ENCODE measurements at places on chromosomes 16 and 17. TPM values are rescaled to one million over a fixed set of nuclear protein-coding genes. Genes with fewer than 3 reads are reported as not detected.

GRCh38 chr16:4190086-4190485, 51.8 kb downstream of the SRL start:
- DNase-seq: no peak

GRCh38 chr17:49021768-49022103, 24.6 kb downstream of the IGF2BP1 start:
- DNase-seq: no peak

DNA sequence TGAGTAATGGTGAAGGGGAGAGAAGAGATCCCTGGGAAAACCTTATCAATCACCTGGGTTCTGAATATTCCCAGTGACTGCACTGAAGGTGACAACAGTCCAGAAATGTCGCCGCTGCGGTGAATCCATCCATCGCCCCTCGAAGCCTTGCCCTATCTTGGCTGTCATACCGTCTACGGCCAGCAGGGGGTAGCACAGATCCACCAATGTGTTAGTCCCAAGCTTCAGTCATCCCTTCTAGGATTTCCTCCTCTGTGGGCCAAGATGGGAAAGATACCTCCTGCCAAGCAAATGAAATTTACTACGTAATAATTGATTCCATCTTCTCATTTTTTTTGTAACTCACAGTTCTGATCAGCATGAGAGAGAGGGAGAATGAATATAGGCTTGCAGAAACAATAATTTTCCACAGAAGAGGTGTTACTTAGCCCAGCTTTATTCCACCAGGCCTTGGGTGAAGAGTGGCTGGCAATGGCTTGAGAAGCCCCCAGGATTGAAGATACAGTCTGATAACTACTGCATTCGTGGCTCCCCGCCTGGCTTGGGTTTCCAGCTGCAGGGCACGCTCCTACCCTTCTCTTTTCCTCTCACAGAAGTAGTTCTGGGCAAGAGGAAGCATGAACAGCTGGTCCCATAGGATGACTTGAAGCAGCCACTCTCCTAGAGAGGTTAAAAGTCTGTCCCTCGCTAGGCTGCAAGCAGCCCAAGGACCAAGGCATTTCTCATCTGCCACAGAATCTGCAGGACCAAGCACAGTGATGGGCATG, 2.6 kb upstream of the FMNL1 start:
- DNase-seq: peak; percentile 83

DNA sequence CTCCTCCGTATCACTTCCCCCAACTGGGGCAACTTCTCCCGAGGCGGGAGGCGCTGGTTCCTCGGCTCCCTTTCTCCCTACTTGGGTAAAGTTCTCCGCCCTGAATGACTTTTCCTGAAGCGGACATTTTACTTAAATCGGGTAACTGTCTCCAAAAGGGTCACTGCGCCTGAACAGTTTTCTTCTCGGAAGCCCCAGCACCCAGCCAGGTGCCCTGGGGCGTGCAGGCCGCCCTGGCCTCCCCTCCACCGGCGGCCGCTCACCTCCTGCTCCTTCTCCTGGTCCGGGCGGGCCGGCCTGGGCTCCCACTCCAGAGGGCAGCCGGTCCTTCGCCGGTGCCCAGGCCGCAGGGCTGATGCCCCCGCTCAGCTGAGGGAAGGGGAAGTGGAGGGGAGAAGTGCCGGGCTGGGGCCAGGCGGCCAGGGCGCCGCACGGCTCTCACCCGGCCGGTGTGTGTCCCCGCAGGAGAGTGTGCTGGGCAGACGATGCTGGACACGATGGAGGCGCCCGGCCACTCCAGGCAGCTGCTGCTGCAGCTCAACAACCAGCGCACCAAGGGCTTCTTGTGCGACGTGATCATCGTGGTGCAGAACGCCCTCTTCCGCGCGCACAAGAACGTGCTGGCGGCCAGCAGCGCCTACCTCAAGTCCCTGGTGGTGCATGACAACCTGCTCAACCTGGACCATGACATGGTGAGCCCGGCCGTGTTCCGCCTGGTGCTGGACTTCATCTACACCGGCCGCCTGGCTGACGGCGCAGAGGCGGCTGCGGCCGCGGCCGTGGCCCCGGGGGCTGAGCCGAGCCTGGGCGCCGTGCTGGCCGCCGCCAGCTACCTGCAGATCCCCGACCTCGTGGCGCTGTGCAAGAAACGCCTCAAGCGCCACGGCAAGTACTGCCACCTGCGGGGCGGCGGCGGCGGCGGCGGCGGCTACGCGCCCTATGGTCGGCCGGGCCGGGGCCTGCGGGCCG, 1.6 kb downstream of the HIC1 start:
- no peak for DNase-seq

DNA sequence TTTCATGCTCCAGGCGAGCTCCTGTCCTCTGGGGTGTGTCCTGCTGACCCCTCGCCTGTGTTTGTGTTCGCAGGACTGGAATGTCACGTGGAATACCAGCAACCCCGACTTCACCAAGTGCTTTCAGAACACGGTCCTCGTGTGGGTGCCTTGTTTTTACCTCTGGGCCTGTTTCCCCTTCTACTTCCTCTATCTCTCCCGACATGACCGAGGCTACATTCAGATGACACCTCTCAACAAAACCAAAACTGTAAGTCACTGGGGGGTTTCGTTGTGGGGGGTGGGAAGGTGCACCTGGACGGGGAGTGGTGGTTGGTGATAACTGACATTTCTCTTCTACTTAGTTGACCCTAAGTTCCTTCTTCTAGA, 58.3 kb downstream of the ABCC1 start:
- no peak for DNase-seq

GRCh38 chr17:12024327-12024726, 3.6 kb downstream of the MAP2K4 start:
- DNase-seq: no peak

GRCh38 chr17:40932608-40933007, 4.8 kb downstream of the KRT23 start:
- no peak for DNase-seq

- DNase-seq: no peak
Measured at GRCh38 chr17:73969956-73970355, 233.5 kb upstream of the RPL38 start.

DNA sequence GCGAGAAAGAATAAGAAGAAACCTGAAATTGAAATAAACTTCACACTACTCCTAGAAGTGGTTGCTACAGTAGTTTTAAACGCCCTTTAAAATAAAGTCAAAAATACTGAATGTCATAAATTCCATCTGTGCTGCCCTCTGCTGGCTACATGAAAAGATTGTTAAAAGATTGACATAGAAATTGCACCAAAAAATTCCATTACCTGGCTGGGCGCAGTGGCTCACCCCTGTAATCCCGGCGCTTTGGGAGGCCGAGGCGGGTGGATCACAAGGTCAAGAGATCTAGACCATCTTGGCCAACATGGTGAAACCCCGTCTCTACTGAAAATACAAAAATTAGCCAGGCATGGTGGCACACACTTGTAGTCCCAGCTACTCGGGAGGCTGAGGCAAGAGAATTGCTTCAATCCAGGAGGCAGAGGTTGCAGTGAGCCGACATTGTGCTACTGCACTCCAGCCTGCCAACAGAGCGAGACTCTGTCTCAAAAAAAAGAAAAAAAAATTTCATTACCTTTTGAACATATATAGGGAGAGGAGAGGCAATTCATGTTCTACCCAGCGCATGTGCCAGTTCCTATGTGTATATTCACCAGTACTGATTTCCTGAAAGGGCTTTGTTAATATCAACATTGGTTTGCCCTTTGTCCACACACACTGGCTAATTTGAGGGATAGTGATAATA, 36.5 kb downstream of the CYTH1 start:
- no peak for DNase-seq

GRCh38 chr17:58334256-58334655, 5.7 kb upstream of the TSPOAP1 start:
- DNase-seq: no peak

DNA sequence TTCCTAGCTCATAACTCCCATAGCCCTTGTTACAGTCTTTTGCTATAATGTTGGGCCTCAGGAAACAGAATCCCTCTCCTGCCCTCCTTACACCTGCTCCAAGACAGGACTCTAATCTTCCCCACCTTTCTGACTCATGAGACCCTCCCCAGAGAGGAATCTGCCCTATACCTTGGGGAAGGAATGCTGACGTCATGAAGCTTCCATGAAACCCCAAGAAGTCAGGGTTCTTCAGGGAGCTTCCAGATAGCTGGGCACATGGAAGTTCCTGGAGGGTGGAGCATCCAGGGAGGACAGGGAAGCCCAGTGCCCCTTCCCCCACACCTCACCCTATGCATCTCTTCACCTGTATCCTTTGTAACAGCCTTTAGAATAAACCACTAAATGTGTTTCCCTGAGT, 285.7 kb downstream of the SOX9 start:
- DNase-seq: no peak

- DNase-seq: no peak
Measured at GRCh38 chr17:17443173-17443572, 33.6 kb upstream of the MED9 start.

DNA sequence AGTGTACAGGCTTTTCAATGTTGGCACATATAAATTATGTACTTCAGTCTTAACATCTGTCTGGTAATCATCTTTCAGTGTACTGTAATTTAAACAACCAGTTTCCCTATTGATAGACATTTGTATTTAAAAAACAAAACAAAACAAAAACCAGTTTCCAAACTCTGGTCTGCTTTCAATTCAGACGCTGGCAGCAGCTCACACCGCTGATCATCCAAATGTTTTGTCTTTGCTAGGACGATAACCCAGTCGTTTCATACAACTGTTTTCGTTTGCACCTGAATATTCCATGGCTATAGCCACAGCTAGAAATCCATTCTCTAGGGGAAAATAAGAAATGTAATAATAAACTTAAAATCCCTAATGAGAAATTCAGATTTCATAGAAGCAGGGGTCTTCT, 47.8 kb downstream of the RBFOX1 start:
- no peak for DNase-seq

DNA sequence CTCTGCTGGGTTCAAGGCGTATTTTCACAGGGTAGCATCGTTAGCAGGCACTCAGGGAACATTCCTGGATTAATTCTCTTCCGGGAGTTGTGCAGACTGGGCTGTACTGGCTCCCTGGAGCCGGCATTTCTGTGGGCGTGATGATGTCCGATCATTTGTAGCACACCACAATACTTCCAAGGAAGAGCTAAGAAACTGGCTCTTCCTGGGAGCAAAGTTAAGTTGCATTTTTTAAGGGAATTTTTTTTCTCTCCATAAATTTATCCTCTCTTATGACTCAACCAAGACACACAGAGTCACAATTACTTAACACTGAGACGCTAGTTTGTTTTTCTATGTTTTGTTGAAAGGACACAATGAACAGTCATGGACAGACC, 211.6 kb upstream of the FOXF1 start:
- DNase-seq: no peak

- no peak for DNase-seq
Measured at GRCh38 chr16:27174007-27174406, 29.3 kb upstream of the KDM8 start.

DNA sequence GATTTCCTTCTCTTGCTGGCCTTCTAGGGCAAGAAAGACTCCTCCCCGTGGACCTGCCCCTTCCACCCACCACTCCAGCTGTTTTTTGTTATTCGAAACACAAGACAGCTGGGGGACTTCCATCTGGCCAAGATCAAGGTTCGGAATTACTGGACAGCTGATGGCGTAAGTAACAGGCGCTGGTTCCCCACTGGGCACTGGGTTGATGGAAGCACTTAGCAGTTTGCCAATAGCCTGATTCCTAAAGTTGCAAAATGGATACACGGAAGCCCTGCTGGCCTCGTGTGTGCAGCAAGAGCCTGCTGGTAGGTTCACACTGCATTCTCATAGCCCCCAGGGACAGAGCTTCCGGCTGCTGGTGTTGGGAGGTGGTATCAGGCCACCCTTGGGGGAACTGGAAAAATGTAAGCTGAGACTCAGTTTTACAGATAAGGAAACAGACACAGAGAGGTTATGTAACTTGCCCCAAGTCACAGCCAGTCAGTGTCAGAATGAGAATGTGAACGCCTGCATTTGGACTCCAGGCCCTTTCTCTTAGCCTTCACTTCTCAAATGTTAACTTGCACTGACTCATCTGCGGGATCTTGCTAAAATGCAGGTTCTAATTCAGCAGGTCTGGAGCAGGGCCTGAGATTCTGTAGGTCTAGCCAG, 171.7 kb downstream of the KATNIP start:
- DNase-seq: no peak

- DNase-seq: no peak
Measured at GRCh38 chr16:72612718-72613117, 435.2 kb downstream of the ZFHX3 start.

DNA sequence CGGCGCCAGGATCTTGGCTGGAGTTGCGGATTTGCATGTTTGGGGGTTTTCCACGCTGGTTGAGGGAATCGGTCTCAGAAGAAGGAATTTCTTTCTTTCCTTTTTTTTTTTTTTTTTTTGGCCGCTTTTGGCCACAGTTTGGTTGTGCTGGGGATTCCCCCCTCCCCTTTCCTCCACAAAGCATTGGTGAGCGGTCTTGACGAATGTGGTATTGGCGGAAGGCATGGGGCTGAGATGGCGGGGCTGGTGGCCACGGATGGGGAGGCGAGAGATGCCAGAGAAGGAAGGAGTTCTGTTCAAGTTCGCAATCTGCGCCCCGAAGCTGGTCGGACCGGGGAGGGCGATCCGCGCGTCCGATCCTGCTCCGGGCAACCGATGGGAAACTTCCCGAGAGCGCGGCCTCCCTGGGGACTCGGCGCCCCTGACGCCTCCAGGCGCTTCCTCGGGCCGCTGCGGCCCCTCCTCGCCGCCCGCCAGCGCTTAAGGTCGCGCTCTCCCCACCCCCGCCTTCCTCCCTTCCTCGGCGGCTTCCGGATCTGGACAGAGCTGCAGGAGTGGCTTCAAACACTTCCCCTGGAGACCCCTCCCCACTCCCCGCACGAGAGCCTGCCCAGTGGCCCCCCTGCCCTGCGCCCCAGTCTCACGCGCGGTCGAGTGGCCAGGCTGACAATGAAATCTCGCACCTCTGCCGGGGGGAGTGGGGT, 43.2 kb downstream of the RAI1 start:
- peak; percentile 72 for DNase-seq

GRCh38 chr17:78724999-78725398, 57.1 kb downstream of the CYTH1 start:
- no peak for DNase-seq

- no peak for DNase-seq
Measured at GRCh38 chr17:39196241-39196807, 1.1 kb downstream of the CACNB1 start.

- DNase-seq: no peak
Measured at GRCh38 chr17:59437791-59438281, 106.4 kb downstream of the YPEL2 start.

ABI3 gene
- 4.2 TPM for polyA plus RNA-seq

FBXW10 gene
- polyA plus RNA-seq: 1.0 TPM

PRM3 gene
- polyA plus RNA-seq: not detected

CD300E gene
- polyA plus RNA-seq: 0.10 TPM

CCL5 gene
- polyA plus RNA-seq: 1.5 TPM

BCO1 gene
- polyA plus RNA-seq: 2.8 TPM

SHISA6 gene
- polyA plus RNA-seq: 1.8 TPM

PITPNM3 gene
- polyA plus RNA-seq: 8.0 TPM

All from left kidney (tissue), 8 donors.